ENCODE measurements at places on chromosomes 11 and 22.

GRCh38 chr11:75323609-75324008 is 27.9 kb downstream of the ARRB1 start:
- DNase-seq, result no peak

DNA sequence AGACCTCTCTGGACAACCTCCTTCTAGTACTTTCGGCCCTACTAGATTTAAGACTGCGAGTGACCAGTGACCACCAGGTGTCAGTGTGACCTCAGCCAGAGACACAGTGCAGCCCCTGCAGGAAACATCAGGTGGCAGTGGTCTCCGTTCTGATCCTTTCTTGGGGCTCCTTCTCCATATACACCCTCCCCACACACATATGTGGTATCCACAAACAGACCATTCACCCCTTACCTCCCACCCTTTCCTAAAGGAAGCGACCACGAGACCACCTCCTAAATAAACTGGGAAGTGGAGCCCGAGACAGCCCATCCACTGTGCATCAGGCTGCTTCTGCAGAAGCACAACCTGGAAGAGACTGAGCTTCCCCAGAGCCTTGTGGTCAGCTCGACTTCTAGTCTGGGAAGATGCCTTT is 38.5 kb upstream of the CYP2D6 start:
- no peak for DNase-seq

- no peak for DNase-seq
Observed at GRCh38 chr22:31603574-31603973, 58.4 kb downstream of the PISD start.

DNA sequence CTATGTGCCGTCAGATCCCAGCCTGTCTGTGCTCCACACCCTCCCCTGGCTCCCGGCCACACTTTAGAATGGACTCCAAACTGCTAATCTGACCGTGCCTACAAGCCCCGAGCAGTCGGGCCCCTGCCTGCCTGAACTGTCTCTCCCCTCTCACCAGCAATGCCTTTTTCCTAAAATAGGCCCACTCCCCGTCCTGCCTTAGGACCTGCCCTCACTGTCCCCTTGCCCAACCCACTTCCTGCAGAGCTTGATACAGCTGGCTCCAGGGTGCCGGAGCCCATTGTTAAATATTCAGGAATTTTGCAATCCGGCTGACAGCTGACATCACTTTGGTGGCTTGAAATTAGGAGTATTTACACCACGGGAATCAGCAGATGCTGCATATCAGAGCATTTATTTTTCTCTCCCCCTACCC is 21.4 kb downstream of the MN1 start:
- DNase-seq, result no peak

- DNase-seq, result no peak
Observed at GRCh38 chr11:64850979-64851567, 6.6 kb upstream of the CDC42BPG start.

DNA sequence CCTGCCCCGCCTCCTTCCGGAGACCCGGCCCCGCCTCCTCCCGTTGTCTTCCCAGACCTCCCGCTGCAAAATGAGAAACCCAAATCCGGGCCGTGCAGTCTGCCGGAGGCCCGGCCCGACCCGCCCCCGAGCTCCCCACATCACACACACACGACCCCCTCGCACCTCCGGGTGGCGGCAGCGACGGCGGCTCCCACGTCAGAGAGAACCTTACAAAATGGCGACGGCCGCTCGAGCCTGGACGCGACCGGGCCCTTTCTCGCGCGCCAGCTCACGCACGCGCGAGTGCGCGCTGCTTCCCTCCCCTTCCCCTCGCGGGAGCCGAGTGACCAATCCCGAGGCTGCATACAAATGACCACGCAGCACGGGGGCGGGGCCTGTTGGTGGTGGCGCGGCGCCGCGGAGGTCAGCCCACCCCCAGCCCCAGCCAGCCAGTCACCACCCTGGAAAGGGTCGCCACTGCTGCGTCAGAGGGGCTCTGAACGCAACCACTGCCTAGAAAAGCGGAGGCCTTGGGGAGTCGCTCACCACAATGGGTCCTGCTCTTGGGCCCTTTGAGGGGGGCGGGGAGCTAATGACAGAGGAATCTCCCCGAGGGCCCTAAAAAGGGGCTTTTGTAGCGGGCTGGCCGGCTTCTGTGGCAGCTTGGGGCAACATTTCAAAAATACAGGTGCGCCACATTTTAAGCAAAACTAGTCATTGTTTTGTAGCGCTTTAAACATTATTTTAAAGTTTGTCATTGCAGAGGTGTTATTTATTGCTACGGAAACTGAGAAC is at the start of gene RBM4B:
Gene RBM4B, minus strand, starts transcription at position 289 of the 777 bp plus-strand sequence. CDS start 808 bp downstream, outside the sequence.
- DNase-seq, result peak; percentile 71

DNA sequence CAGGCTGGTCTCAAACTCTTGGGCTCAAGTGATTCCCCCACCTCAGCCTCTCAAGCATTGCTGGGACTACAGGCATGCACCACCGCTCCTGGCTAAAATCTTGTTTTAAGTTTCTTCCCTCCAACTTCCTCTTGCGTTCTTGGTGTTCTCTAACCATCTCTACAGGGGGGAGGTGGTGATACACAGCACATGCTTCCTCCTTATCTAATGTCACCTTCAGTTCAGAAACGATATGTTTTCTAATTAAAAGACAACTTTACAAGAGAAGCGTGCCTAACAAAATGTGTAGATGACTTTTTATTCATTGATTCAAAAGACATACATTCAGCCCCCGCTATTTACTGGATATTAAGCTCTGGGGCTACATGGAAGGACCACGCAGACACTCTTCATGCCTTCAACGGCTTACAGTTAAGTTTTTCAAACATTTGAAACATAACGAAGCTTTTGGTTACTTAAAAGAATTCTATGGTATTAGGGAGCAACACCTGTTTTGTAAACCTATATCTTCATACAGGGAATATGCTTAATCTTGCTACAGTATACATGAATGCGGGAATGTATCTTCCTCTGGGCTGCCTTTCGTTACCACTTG is 933 bp upstream of the DLAT start:
- no peak for DNase-seq

GRCh38 chr11:126718276-126718675 is 282.3 kb downstream of the KIRREL3 start:
- DNase-seq, result no peak

GRCh38 chr11:64898076-64898445 is 18.9 kb downstream of the ATG2A start:
- no peak for DNase-seq

DNA sequence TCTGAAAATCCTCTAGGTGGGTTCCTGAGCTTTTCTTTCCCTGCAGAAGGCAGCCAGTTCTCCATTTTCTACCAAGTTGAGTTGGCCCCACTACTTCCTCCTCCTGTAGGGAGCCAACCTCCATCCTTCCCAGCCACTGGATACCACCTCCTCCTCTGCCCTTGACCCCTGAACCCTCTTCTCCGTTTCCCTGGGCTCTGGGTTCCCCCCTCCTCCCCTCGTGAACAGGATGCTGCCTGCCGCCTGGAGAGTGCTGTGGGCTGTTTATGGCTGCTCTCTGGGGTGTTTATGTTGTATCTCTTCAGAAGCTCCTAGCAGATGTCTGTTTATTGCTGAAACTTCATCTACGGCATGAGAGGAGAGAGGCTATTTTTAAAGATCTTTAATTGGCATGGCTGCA is 8.6 kb downstream of the MICAL2 start:
- no peak for DNase-seq

DNA sequence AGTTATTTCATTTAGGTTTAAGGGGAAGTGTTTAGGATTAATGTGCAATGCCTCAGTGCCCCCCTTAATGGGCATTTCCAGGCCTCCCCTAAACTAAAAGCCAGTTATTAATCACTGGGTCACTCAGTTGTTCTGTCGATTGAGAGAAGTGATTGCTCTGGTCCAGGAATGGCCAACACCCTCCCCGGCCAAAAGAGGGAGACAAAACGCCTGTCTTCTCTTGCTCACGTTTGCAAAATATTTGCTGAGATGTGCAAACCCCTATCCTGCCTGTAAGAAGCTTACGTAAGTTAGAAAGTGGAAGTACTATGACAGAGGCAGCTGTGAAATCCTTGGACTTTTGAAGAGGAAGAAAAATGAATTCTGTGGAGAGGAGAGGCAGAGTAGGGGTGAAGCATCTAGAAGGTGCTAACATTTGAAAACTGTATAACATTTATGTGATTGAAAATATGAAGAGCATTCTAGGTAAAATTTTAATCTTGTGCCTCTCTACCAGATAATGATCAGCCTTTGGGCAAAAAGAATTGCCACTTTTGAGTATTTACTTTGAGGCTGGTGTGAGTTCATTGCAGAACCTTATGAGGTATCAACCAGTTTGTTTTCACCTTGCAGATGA is 37.7 kb downstream of the NTM start:
- DNase-seq, result peak; percentile 8

DNA sequence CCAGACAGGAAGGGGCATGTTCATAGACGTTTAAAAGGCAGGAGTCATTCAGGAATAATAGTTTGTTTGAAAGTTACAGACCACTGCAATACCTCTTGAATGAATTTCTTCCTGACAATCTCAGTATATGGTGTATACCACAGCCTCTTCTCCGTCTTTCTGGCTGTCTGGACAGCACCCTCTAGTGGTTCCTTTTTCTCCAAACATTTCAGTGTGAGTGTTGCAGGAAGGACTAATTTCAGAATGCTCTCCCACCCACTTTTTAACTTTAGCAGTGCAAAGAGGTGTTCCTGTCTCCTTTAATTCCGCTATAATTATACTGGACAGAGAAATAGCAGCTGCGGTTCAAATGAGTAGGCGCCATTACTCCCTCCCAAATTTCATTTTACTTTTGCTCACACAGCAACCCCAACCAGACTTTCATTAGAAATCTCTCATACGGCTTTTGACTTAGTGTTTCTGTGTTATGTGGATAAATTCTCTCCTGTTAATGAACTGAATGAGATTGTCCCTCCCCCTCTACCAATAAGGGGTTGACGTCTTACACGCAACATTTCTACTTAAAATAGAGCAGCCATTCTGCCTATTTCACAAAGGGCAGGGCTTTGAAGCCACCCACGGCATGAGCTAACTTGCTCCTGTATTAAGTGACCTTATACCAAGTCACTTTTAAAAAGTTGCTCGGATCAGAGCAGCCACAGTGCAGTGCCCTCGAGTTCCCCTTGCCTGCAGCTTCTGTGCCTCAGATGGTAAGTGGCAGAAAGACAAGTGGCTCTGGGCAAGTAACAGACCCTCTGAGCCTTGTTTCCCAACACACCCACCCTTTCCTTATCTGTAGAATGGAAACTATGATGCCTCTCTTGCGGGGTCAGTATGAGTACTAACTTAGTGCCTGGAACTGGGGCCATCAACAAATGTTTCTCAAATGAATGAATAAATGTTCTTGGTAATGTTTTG is 368.6 kb downstream of the OPCML start:
- peak; percentile 6 for DNase-seq

DNA sequence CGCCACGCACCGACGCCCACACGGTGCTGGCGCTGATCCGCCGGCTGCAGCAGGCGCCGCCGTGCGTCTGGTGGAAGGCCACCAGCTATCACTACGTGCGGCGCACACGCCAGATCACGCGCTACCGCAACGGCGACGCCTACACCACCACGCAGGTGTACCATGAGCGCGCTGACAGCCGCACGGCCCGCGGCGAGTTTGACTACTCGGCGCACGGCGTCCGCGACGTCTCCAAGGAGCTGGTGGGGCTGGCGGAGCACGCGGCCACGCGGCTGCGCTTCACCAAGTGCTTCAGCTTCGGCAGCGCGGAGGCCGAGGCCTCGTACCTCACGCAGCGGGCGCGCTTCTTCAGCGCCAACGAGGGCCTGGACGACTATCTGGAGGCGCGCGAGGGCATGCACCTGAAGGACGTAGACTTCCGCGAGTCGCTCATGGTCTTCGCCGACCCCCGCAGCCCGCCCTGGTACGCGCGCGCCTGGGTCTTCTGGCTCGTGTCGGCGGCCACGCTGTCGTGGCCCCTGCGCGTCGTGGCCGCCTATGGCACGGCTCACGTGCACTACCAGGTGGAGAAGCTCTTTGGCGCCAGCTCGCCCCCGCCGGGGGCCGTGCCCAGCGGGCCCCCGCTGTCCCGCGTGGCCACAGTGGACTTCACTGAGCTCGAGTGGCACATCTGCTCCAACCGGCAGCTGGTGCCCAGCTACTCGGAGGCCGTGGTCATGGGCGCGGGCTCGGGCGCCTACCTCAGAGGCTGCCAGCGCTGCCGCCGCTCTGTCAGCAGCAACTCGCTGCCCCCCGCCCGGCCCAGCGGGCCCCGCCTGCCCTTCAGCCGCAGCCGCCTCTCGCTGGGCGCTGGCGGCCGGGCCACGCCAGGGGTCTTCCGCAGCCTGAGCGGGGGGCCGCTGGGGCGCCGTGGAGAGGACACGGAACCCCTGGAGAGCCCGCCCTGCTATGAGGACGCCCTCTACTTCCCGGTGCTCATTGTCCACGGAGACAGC is 3.2 kb downstream of the TMEM151A start:
- DNase-seq, result no peak

DNA sequence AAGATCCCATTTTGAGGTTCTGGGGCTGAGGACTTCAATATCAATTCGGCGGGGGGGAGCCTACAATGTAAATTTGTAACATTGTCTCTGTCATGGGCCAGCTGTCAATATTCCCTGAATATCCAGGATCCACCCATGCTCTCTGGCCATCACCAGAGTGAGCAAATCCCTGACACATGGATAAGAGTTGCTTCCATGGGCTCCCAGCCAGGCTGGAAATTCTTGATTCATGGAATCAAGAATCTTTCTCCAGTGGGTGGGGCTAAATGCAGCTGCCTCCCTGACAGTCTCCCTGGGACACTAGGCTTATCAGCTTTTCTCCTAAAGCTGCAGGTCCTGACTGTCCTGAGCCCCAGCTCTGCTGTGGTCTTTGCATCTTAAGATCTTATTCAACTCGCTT is 86.9 kb upstream of the IGLL5 start:
- DNase-seq, result peak; percentile 4

DNA sequence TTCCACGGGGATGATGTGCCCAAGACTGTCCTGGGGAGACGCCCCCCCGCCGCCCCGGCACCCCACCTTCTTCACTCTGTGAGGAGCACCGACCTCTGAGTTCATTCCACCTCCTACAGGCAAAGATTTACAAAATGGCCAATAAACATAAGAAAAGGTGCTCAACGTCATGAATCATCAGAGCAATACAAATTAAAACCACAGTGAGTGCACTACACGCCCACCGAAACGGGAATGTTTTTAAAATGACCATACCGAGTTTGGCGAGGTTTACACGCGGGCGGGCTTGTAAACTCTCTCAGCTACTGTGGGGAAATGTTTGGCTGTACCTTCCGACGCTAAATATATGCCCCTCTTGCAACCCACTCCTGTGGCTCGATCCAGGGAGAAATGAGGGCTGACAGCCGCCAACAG is 7.9 kb downstream of the NPTXR start:
- DNase-seq, result no peak

DNA sequence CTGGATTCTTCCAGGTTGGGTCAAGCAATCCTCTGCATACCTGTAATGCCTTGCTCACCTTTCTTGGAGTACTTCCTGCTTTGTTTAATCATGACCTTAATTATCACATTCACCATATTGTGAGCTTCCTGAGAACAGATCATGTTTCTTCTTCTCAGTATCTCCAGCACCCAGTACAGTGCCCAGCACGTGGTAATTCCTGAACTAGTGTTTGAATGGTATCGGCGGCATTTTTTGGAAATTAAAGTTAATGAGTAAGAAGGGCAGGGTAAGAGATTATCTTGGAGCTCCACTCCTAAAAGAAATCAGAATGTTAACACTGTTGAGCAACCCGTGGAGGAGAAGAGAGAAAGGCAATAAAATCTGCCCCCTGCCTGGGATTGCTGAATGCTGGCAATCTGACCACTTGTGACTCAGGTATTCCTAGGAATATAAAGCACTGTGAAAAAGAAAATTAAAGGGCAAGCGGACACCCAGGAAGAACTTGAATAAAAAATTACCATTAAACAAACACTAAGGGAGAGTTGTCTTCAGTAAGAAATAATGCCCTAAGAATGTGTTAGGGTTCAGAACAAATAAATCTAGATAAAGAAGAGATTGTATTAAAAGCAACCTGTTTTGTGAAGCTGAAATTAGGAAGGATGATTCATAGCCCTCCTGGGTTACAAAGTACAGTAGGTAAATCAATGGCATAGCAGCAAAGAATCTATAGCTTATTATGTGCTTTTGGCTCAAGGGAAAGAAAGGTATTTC is 92.9 kb downstream of the PDHX start:
- peak; percentile 67 for DNase-seq
